ENCODE measurements at places on chromosomes 3 and 15.

- DNase-seq = no peak
Observed at GRCh38 chr15:47737477-47737876, 20.2 kb downstream of the SEMA6D start.

- no peak for DNase-seq
Observed at GRCh38 chr3:72355168-72355567, 493.1 kb downstream of the SHQ1 start.

DNA sequence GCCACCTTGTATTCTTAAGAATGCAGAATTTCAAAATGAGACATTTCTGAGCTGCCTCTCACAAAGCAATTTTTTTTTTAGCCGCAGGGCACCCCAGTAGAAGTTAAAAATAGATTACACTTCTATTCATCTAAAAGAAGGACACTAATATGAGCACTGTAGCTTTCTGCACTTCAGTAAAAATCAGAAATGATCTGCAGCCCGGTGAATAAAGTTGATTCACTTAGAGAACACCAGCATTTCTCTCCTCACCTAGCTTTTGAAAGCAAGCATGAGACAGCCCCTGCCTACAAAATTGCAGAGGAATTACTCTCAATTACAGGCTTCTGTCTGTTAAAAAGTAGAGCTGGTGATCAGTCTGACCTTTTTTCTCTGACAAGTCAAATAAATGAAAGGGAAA, 1062.4 kb downstream of the FHIT start:
- no peak for DNase-seq

DNA sequence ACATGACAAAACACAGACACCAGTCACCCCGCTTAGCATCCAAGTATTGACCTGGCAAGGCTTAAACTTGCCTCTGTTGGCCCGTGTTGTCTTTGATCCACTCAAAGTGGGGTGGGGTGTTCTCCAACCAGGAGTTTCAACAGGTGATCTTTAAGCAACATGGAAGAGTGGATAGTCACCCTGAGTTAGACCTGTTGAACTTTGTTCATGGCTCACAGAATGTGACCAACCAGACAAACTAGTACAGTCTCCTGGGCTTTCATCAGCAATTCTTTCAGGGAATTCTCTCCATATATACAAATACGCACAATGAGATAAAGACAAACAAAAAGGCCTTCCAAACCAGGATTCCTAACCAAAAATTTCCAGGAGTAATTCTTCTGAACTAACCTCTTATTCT, 11.9 kb downstream of the LEKR1 start:
- DNase-seq = no peak

GRCh38 chr3:132326251-132326650, 9.0 kb downstream of the ACP3 start:
- DNase-seq = no peak

DNA sequence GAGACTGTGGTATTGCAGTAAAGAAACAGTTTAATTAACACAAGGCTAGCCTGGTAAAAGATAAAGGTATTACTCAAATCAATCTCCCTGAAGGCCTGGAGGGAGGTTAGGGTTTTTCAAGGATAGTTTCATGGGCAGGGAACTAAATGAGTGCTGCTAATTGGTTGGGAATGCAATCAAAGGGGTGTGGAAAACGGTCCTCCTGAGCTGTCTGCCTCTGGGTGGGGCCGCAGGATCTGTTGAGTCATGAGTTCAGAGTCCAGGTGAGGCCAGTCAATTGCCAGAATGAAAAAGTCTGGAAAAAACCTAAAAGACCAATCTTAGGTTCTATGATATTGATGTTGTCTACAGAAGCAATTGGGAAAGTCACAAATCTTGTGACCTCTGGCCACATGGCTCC, 293.2 kb downstream of the MCTP2 start:
- DNase-seq = no peak

GRCh38 chr3:170421111-170421641, 2.5 kb downstream of the CLDN11 start:
- no peak for DNase-seq

GRCh38 chr3:140023616-140024530, 88.9 kb downstream of the CLSTN2 start:
- no peak for DNase-seq

DNA sequence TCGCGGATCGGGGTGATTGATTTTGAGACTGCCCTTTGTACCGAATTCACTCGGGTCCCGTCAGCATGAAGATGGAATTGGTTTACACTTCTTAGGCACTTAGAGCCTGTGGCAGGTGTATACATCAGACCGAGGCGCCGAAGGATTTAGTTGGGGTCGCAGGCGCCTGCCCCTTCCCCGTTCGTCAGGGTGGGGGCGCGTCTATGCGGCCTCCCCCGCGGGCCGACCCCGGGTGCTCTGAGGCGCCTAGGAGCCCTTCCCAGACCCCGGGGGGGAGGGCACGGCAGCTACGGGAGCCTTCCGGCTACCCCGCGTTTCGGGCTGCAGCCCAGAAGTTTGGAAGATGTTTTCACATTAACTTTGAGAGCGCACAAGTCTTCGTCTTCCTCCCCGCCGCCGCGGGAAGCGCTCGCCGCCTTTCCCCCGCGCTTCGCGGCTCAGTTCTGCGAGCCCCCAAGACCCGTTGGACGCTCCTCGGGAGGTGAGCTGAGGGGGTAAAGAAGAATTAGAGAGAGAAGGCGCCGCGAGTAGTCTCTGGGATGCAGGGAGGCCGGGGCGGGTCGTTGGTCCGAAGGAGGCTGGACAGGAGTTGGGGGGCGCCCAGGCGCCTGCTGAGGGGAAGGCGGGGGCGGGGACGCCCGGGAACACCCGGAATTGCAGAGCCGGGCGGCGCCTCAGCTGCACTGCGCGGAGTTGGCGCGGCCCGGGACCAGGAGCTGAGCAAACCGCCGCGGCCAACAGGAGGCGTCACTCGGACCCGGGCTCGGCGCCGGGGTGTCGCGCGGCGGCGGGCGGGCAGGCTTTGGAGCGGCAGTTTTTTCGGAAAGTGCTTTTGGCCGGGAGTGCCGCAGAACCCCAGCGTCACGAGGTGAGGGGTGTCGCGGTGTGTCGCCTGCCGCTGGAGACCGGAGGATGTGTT, 780 bp downstream of the TIPARP start:
- no peak for DNase-seq

DNA sequence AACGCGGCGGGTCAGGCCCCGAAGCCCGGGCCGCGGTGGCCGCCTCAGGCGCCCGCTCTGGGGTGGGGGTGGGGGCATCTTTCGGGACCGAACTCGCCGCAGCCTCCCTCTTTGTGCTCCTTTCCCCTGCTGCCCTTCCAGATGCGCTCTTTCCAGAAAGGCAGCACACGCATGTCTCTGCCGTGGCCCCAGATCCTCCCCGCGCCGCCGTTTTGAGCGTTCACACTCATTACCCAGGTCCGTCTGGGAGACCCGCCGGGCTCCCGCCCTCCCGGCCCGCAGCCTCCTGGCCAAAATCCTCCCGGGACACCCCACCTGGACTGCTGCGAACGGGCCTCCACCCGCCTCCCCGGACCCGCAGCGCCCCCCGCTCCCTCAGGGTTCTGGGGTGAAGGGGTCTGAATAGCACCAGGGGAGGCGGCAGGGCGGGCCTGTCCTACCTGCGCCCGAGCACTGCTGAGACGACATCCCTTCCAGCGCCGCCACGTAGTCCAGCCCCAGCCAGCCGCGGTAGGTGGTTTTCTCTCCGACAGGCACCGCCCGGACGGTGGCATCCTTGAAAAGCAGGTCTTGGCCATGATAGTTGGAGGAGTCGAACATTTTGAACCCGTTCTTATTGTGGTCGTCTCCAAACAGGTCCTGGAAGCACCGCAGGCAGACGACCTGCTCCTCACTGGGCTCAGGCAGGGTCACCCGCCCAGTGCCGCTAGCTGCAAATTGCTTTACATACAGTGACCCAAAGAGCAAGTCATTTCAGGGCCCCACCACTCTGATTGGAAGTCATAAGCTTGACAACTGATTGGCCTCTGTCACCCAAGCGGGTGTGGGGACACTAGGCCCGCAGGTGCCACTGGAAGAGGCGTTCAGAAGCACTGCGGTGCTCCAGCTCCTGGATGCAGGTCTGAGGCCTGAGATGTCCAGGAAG, 25.9 kb downstream of the MELTF start:
- DNase-seq = peak; percentile 67

DNA sequence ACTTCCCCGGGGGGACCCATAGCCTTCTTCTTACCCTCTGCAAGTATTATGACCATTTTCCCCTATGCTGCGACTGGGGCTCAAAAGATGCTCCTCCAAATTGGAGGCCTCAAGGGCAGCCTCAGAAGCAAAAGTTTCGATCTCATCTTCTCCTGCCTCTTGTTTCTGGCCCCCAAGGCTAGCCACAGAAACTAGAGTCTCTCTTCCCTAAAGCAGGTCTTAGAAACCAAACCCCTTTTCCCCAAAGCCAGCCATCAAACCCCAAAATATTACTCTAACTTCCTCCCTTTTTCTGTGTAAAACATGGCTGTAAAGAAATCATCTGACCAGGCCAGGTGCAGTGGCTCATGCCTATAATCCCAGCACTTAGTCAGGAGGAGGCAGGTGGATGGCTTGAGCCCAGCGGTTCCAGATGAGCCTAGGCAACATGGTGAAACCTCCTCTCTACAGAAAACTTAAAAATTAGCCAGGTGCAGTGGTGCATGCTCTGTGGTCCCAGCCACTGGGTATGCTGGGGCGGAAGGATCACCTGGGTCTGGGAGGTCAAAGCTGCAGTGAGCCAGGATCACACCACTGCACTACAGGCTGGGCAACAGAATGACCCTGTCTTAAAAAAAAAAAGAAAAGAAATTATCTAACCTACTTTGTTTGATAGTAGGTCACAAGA, 36.7 kb upstream of the MFGE8 start:
- no peak for DNase-seq

GRCh38 chr3:50671331-50671730, 3.4 kb upstream of the DOCK3 start:
- DNase-seq = no peak

DNA sequence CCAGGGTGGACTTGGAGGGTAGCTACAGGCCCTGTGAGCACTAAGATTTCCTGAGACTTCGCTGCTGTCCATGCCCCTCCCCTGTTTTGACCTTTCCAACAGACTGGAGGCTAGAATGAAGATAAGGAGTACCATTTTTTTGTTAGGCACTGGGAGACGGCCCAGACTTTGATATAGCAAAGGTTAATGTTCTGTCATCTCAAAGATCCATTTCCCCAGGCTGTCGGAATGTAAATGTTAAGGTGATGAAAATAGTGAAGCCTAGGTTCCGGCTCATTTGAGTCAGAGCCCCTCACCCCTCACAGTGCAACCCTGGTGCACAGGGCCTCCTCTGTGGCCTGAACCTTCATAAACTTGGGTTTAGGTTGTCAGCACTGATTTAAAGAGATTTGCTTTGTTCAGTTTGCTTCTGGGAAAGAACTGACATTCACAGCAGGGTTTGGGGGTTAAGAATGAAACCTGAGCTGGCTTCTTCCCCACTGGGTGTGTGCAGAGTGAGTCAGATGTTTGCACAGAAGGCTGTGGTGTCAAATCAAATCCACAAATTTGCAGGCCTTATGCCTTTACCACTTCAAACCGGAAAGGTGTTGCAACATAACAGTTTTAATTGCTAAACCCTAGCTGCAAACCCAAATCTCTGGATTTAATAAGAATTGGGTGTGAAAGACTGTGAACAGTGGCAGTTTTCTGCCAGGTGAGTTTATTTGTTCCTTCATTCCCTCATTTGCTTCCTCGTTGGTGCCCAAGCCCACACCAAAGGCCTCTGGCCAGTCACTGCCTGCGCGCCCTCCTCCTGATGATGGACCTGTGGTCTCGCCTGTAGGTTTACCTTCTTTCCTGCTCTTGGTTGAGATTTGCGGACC, 20.6 kb upstream of the KCTD6 start:
- no peak for DNase-seq

GRCh38 chr3:157063926-157064325, 96.0 kb downstream of the CCNL1 start:
- no peak for DNase-seq

DNA sequence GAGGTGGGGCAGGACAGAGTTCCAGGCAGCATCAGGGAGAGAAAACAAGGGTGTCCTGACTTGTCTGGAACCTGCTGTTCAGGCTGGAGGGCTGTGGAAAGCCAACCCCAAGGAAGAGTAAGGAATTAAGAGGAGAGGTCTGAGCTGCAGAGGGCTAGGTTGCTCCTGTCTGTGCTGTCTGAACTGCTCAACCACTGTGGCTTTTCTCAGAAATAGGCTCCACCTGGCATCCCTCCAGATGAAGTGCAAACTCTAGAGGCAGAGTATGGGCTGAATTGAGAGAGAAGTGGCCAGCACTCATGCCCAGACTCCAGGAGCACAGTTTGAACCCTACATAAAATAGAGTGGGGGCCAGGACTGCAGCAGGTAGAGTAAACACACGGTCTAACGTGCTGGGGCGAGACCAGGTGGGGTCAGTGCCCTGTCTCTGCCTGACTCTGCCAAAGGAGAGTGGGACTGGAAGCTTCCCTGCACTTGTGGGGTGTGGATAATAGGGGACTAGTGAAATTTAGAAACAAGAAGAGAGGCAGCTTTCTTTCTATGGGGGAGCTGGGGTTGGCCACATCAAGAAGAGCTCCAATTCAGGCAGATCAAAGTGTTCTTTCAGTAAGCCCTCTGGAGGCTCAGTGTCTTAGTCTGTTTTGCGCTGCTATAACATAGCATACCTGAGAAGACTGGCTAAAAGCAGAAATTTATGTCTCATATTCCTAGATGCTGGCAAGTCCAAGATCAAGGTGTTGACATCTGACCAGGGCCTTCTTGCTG, 28.0 kb upstream of the MNS1 start:
- DNase-seq = no peak

- DNase-seq = no peak
Observed at GRCh38 chr15:71716990-71717389, 93.4 kb upstream of the NR2E3 start.

DNA sequence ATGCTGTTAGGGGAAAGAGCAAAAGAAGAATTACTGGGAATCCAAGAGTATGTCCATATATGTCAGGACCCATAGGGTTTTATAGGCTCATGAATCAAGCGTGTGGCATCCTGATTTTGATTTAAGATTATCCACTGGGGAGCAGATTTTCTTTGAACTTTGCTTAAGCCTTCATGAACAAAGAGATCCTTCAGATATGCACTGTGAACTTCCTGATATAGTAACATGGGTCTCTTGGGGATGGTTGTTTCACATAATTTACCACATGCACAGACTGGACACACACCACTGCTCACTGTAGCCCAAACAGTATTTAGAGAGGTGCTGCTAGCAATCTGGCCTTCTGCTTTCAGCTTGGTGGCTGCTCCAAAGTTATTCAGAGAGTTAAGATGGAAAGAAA, 200.9 kb upstream of the ZPLD1 start:
- no peak for DNase-seq

- no peak for DNase-seq
Observed at GRCh38 chr15:40992241-40992741, 39.0 kb downstream of the CHAC1 start.

Data from HuH-7 (cell line).